ENCODE measurements at places on chromosomes 5 and 9.

GRCh38 chr9:2496934-2497333 lies 124.7 kb upstream of the VLDLR start:
- DNase-seq, result no peak

GRCh38 chr9:35923927-35924763 lies 14.9 kb downstream of the SPAAR start:
- DNase-seq, result no peak

- DNase-seq, result no peak
These were observed 792 bp downstream of the NTMT1 start for GRCh38 chr9:129626625-129627284.

- no peak for DNase-seq
These were observed 182.9 kb downstream of the CCDC192 start for GRCh38 chr5:127886081-127886480.

- no peak for DNase-seq
These were observed 443.5 kb upstream of the CDH6 start for GRCh38 chr5:30749971-30750370.

DNA sequence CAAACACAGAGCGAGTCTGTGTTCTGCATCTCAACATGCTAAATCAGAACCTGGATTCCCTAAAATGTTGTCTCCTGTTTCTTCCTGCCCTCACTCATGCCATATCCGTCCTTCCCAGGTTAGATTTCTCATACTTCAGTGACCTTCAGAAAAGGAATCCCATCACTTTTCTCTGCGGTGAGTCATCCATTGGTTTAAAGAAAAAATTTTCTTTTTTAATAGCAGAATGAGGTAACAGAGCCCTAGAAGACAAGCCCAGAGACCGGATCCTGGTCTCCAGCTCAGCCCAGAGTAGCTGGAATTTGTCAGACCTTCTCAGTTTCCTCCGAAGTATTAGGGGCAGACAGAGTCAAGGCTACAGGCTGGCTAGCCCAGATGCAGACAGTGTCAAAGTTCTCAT lies 143.2 kb upstream of the DMRT1 start:
- no peak for DNase-seq

GRCh38 chr5:17024686-17025180 lies 88.6 kb upstream of the MYO10 start:
- no peak for DNase-seq

DNA sequence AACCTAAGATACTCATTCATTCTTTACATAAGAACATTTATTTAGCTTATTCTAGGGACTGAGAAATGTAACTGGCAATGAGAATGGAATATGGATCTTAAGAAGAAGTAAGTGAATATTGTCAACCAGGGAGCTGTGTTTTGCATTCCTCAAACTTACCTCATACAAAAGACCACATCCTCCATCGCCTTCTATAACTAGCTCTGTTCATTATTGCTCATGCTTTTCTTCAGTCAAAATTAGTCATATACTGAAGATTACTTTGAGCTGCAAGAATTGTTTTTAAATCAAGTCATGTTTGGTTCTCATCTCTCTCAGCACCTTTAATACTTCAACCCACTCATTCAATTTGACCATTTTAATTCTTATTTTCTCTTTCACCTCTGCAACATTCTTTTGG lies 140.3 kb upstream of the RASA1 start:
- no peak for DNase-seq

- no peak for DNase-seq
These were observed 839.3 kb upstream of the WWC1 start for GRCh38 chr5:167452136-167452535.

- DNase-seq, result no peak
These were observed 6.7 kb upstream of the ANKRD18B start for GRCh38 chr9:33517373-33517772.

GRCh38 chr5:157520911-157521703 lies 54.5 kb downstream of the ADAM19 start:
- no peak for DNase-seq

GRCh38 chr5:33167541-33167940 lies 273.2 kb upstream of the TARS1 start:
- no peak for DNase-seq

GRCh38 chr5:91403438-91403837 lies 20.3 kb upstream of the ARRDC3 start:
- no peak for DNase-seq

- no peak for DNase-seq
These were observed 71.0 kb upstream of the EQTN start for GRCh38 chr9:27367921-27368315.

DNA sequence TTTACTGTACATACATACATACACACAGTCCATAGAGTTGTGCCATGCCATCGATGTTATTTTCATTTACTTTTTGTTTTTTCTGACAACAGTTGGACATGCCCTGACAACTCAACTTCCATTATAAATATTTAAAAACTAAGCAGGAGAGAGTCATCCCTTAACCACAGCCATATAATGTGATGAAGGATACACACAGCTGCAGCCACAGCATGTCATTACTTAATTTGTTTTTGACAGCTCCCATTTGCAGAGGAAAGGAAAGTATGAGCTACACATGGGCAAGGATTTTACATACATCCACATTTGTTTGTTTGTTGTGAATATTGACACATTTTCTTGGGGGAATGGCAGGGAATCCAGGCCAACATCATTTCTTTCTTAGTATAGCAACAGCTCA lies 91.5 kb upstream of the TUT7 start:
- DNase-seq, result no peak

GRCh38 chr9:9498846-9499245 lies 1114.0 kb downstream of the PTPRD start:
- DNase-seq, result no peak

- DNase-seq, result no peak
These were observed 48.2 kb downstream of the EQTN start for GRCh38 chr9:27248702-27249101.

GRCh38 chr5:173512637-173513435 lies 103.6 kb downstream of the BOD1 start:
- DNase-seq, result no peak

- no peak for DNase-seq
These were observed 483 bp upstream of the EIF4EBP3 start for GRCh38 chr5:140546851-140547507.

DNA sequence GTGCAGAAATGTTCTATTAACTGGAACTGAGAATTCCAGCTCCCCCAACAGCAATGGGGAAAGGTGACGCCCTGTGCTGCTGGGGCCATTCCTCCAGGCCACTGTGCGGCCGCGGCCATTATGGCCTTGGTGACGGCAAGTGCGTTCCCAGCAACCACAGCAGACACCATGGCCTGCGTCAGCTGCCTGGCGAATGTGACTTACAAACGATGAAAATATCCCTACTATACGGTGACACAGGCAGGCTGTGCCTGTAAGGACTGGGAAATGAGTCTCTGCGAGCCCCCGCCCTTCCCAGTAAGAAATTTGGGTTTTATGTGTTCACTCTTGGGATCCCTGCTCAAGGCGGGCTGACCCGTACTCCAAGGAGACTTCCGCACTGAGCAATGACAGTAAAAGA lies 20.6 kb downstream of the CLPTM1L start:
- DNase-seq, result no peak

- DNase-seq, result no peak
These were observed 22.3 kb downstream of the GLIS3 start for GRCh38 chr9:4277531-4277991.

- DNase-seq, result no peak
These were observed 225.1 kb downstream of the MPDZ start for GRCh38 chr9:13054389-13054788.
